ENCODE measurements at places on chromosomes 3 and 15.

DNA sequence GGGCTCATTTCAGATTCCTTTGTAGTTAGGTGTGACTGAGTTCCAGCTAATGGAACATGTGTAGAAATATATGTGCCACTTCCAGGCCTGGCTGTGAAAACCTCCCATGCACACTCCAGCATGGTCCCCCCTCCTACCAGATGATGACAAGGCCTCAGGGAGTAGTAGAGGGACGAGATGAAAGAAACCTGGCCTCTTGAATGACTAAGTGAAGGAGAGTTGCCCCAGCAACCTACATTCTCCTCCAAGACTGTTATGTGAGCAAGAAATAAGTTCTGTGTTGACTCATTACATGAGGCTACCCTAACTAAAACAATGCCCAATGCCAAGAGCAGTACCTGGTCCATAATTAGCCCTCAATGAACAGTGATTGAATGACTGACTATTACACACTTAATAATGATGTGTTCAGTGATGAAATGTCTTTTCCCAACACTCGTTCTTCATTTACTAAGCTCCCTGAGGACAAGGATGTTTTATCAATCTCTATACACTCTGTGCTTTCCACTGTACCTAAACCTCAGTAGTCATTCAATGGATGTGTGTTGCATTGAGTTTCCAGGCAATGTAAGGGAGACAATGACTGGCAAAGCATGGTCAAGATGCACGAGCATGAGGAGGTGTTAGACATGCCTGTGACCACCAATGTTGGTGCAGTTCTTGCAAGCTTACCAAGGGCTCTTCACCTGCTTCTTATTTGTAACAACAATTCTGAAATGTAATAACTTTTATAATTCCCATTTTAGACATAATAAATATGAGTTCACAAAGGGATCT is 62.0 kb upstream of the BCL6 start:
- DNase-seq, result no peak

DNA sequence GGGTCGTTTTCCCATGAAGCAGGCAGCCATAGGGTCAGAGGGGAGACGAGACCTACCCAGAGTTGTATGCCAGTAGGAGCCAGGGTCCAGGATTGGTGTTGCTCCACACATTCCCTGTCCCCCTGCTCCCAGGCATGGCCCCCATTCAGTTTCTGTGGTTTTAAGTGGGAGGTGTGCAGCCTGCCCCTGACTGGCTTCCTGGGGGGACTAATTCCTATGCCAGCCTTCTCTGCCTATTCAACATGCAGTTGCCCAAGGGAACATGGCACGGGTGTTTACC is 126.3 kb downstream of the EEFSEC start:
- no peak for DNase-seq

- DNase-seq, result no peak
Observed at GRCh38 chr3:45610119-45610518, 15.6 kb downstream of the LIMD1 start.

- no peak for DNase-seq
Observed at GRCh38 chr3:149428087-149428486, 46.4 kb upstream of the TM4SF4 start.

- DNase-seq, result no peak
Observed at GRCh38 chr3:60301142-60301541, 950.1 kb downstream of the FHIT start.

DNA sequence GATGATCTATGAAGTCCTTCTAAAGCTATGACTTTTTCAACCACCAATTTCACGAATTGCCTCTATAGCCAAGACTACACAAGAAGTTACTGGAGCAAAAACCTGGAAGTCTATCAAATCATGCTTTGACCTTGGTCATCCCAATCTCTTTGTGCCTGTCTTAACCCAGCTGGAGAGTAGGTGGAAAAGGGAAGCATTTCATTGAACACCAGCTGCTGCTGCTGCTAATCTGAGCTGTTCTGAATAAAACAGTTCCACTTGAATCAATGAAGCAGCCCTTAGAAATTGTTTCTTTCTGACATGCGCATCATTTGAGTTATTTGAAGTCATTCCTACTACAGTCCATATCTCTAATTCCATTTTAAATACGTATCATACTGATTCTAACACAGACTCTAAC is 7.3 kb upstream of the UBE3A start:
- no peak for DNase-seq

- no peak for DNase-seq
Observed at GRCh38 chr3:9028134-9028533, 64.9 kb upstream of the RAD18 start.
